ENCODE measurements at places on chromosomes 4 and X. TPM values are rescaled to one million over a fixed set of nuclear protein-coding genes. Genes with fewer than 3 reads are reported as not detected.
A peak's percentile ranks its signal among the peaks of the same experiment; 100 is the strongest.

DNA sequence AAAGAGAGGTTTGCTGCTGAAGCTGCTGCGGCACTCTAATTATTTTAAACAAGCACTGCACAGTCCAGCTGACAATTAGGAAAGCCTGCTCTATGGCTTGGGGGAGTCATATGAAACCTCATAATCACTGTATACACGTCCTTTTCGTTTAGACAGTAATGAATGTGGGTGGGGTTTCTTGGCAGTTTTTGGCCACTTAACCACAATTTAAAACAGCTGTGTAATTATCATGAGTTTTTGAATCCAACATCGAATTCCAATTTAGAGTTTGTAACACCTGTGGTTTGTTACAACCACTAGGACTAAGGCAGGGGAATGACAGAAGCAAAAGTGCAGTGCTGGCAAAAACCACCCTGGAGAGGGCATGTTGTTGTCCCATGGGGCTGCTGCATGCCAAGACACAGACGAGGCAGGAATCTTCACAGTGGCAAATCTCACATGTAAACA, 99.5 kb downstream of the CXXC4 start:
- no peaks in the 10 kb centered on the region for H3K4me1 ChIP-seq
- H3K4me3 ChIP-seq = no peak overlapping the region
- no peaks in the 10 kb centered on the region for H3K36me3 ChIP-seq
- no peaks in the 10 kb centered on the region for H3K27me3 ChIP-seq

DNA sequence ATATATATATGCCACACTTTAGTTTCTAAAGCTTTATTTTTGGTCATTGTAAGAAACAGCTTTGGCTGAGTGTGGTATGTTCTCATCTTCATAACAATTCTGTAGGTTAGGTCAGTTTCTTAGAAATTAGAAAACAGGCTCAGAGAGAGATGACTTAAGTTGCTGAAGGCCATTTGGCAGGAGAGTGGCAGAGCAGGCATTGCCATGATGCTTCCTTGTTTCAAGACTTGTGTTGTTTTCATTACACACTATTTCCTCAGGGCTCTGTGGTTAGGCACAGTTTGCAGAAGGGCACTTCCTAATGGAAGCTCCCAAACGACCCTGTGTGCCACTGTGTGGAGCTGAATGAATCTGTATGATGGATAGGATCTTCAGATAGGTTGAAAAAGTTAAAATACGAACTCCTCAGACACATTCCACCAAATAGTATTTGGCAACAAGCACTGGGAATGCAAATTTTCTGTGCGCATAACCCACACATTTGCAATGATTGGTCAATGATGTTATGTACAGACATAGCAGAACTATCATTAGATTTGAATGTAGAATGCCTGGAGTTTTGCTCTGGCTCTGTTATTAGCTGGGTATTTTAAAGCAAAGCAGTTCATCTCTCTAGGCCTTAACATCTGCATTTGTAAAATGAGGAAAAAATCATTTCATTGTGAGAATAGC, 274.3 kb upstream of the HS3ST1 start:
- H3K4me1 ChIP-seq = no peaks in the 10 kb centered on the region
- H3K27ac ChIP-seq = no peak overlapping the region
- no peaks in the 10 kb centered on the region for H3K27me3 ChIP-seq
- H3K4me3 ChIP-seq = no peak overlapping the region
- no peaks in the 10 kb centered on the region for H3K36me3 ChIP-seq

DNA sequence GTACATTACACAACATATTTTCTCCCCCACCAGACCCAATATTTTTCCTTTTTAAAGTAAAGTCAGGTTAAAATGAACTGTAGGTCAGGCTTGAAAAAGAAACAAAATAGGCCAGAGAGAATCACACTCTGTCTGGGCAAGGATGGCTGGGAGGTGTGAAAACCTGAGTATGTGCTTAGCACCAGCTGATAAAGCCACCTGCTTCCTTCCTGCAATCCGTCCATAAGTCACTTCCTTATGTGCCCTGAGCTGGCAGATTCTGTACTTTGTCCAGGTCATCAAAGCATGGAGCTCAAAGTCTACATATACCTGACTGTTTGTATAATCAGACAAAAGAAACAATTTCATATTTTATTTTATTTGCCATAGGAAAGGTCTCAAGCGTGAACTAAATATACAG, 37.7 kb downstream of the ANTXR2 start:
- H3K4me1 ChIP-seq = peaks cover 16% of the 10 kb centered on the region
- H3K27me3 ChIP-seq = no peaks in the 10 kb centered on the region
- H3K4me3 ChIP-seq = no peak overlapping the region
- peak; percentile 6 for DNase-seq
- H3K27ac ChIP-seq = no peak overlapping the region

DNA sequence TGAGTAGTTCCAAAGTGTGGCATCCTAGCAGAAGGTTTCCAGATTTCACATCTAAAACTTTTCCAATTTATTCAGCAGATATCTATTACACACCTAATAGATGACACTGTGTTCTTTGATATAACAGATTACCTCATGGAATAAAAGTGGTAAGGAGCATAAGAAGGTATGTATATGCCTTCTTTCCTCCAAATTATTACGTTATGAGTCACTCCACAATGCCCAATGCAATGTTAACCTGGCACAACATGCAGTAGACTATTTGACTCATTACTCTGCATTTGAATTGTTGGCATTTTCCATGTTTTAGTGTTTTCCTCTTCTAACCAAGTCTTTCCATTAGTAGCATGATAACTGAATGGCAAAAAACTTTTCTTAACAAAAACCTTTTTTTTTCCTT, 383.6 kb downstream of the ADGRL3 start:
- no peaks in the 10 kb centered on the region for H3K4me1 ChIP-seq
- H3K27me3 ChIP-seq = no peaks in the 10 kb centered on the region
- no peak overlapping the region for H3K27ac ChIP-seq
- DNase-seq = no peak

DNA sequence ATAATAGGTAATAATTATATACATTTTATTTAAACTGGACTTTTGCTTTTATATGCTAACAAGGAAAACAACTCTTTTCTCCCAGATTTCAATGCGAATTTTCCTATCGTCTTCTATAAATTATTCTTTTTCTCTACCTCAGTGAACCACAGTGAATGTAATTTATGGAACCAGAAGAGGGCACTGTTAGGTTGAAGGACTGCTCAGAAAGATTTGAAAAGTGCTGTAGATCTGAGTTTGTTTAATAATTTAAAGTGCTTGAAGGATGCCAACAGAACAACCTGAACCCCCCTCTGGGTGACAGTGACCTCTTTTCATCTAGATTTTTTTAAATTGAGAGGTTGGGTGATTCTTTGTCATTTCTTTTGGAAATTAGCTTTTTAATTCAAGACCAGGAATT, 54.9 kb downstream of the PHOX2B start:
- H3K4me3 ChIP-seq = no peak overlapping the region
- H3K27me3 ChIP-seq = no peaks in the 10 kb centered on the region
- no peaks in the 10 kb centered on the region for H3K36me3 ChIP-seq
- H3K4me1 ChIP-seq = no peaks in the 10 kb centered on the region

GRCh38 chrX:14997271-14997670, 124.0 kb downstream of the MOSPD2 start:
- DNase-seq = no peak
- H3K4me1 ChIP-seq = no peaks in the 10 kb centered on the region
- no peak overlapping the region for H3K4me3 ChIP-seq
- H3K27ac ChIP-seq = no peak overlapping the region
- H3K36me3 ChIP-seq = no peaks in the 10 kb centered on the region

DNA sequence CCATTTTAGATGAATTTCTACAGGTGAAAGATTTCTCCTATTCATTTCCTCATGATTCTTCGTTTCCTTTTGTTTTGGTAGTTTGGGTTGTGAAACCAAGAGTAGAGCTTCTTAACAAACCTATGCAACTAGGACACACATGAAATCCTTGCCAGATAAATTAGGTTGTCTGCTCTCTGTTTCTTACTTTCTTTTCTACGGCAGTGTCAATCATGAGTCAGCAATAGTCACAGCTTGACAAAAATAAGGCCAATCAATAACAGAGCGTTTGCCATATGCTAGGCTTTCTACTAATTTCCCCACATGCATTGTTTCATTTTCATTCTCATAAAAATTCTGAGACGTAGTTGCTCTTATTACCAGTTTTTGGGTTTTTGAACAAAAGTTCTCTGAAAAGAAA, 20.3 kb downstream of the CLRN2 start:
- H3K27ac ChIP-seq = no peak overlapping the region
- H3K4me1 ChIP-seq = no peaks in the 10 kb centered on the region
- peaks cover 7% of the 10 kb centered on the region for H3K27me3 ChIP-seq
- H3K4me3 ChIP-seq = no peak overlapping the region
- DNase-seq = no peak

GRCh38 chr4:87843936-87844335, 11.2 kb downstream of the MEPE start:
- peaks cover 4% of the 10 kb centered on the region for H3K4me1 ChIP-seq
- DNase-seq = no peak
- H3K36me3 ChIP-seq = no peaks in the 10 kb centered on the region
- H3K4me3 ChIP-seq = no peak overlapping the region
- H3K27ac ChIP-seq = no peak overlapping the region

GRCh38 chrX:39689376-39690104, 408.2 kb downstream of the BCOR start:
- no peaks in the 10 kb centered on the region for H3K27me3 ChIP-seq
- DNase-seq = no peak
- H3K36me3 ChIP-seq = no peaks in the 10 kb centered on the region
- no peak overlapping the region for H3K27ac ChIP-seq
- no peaks in the 10 kb centered on the region for H3K4me1 ChIP-seq

DNA sequence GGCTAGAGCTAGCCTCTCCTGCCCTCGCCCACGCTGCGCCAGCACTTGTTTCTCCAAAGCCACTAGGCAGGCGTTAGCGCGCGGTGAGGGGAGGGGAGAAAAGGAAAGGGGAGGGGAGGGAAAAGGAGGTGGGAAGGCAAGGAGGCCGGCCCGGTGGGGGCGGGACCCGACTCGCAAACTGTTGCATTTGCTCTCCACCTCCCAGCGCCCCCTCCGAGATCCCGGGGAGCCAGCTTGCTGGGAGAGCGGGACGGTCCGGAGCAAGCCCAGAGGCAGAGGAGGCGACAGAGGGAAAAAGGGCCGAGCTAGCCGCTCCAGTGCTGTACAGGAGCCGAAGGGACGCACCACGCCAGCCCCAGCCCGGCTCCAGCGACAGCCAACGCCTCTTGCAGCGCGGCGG, at the start of gene AR:
Gene AR, plus strand, starts transcription at position 204 of the 400 bp plus-strand sequence. CDS start 1,126 bp downstream, outside the sequence.
- DNase-seq = no peak
- no peaks in the 10 kb centered on the region for H3K4me1 ChIP-seq
- H3K27me3 ChIP-seq = peaks cover 32% of the 10 kb centered on the region
- peak within 1 kb of the TSS; percentile 59 for H3K4me3 ChIP-seq

DNA sequence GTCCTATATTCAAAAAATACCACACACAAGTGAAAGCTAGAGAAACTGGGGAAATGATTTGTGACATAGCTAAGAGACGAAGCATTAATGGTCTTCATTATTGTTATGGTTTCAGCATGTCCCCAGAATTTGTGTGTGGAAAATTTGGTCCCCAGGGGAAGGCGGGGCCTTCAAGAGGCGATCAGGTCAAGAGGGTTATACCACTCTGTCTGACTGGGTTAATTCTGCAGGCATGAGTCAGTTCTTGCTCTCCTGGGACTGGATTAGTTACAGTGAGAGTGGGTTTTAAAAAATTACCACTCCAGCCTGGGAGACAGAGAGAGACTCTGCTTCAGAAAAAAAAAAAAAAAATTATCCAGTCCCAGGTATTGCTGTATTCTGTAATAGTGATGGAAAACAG, 2.1 kb upstream of the MTNR1A start:
- H3K27ac ChIP-seq = no peak overlapping the region
- no peak overlapping the region for H3K4me3 ChIP-seq
- DNase-seq = no peak
- H3K4me1 ChIP-seq = no peaks in the 10 kb centered on the region

DNA sequence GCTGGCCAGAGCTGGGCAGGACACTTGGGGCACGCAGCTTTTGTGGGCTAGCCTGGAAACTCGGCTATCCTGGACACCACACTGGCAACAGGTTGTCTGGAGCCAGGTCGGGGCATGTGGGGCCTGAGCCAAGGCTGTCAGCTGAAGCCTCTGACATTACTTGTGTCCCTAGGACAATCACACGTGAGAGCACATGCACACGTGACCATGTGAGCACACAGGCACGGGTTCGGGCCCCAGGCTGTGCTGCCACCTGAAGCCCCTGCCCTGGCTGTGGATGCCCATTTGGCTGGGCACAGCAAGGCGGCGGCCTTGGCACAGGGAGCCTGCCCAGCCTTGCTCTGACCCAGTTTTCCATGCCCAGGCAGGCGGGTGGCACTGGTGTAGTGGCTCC, 8.7 kb upstream of the FGFR3 start:
- DNase-seq = no peak
- no peaks in the 10 kb centered on the region for H3K36me3 ChIP-seq
- H3K27me3 ChIP-seq = peaks cover 9% of the 10 kb centered on the region
- no peaks in the 10 kb centered on the region for H3K4me1 ChIP-seq
- no peak overlapping the region for H3K4me3 ChIP-seq
- H3K27ac ChIP-seq = no peak overlapping the region

GRCh38 chr4:140330311-140330900, 43.0 kb upstream of the SCOC start:
- H3K27me3 ChIP-seq = no peaks in the 10 kb centered on the region
- H3K36me3 ChIP-seq = no peaks in the 10 kb centered on the region
- no peak for DNase-seq
- no peaks in the 10 kb centered on the region for H3K4me1 ChIP-seq
- no peak overlapping the region for H3K4me3 ChIP-seq

GRCh38 chr4:21470535-21470934, 478.0 kb downstream of the KCNIP4 start:
- H3K27me3 ChIP-seq = no peaks in the 10 kb centered on the region
- DNase-seq = no peak
- no peaks in the 10 kb centered on the region for H3K4me1 ChIP-seq
- no peaks in the 10 kb centered on the region for H3K36me3 ChIP-seq
- no peak overlapping the region for H3K27ac ChIP-seq
- no peak overlapping the region for H3K4me3 ChIP-seq

The CBR4 gene
- 18.0 TPM for total RNA-seq

The RAB9B gene
- 0.20 TPM for total RNA-seq

The SLC26A1 gene
- total RNA-seq = 0.44 TPM

The SLC10A4 gene
- not detected for total RNA-seq

The CLIC2 gene
- 0.57 TPM for total RNA-seq

The MID1IP1 gene
- 73.4 TPM for total RNA-seq

The SPANXA2 gene
- total RNA-seq = not detected

The ZCCHC12 gene
- not detected for total RNA-seq

The FAT4 gene
- 0.19 TPM for total RNA-seq

The SYP gene
- total RNA-seq = 0.53 TPM

The ATP1B4 gene
- total RNA-seq = not detected

The GAGE13 gene
- not detected for total RNA-seq
